ENCODE measurements at places on chromosomes 2 and 18.

GRCh38 chr2:40466935-40467572 lies 15.2 kb upstream of the SLC8A1 start:
- no peak for DNase-seq

GRCh38 chr2:213220967-213221603 lies 63.2 kb upstream of the SPAG16 start:
- no peak for DNase-seq

- peak; percentile 3 for DNase-seq
Observed at GRCh38 chr2:190159453-190159852, 96.9 kb upstream of the MSTN start.

DNA sequence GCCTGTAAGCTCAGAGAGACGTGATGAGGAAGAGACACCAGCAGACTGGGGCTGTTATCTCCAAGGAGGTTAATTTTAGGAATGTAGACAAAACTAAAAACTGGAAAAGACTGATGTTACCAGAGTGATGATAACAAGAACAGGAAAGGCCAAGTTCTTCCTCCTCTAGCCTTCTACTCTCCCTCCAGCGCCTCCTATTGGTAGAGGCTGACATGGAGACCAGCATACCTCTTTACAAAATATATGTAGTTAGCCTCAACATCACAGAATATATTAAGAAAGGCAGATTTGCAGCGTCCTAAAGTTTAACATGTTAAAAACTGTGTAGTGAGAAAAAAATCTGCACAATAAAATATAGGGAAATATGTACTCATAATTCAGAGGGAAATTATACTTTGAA lies 66.0 kb downstream of the TCF4 start:
- peak; percentile 28 for DNase-seq

GRCh38 chr2:59184276-59185020 lies 943.3 kb upstream of the FANCL start:
- DNase-seq, result no peak

- no peak for DNase-seq
Observed at GRCh38 chr18:79512461-79513380, 117.0 kb downstream of the NFATC1 start.

- no peak for DNase-seq
Observed at GRCh38 chr18:21702602-21703001, 2.0 kb downstream of the ABHD3 start.

DNA sequence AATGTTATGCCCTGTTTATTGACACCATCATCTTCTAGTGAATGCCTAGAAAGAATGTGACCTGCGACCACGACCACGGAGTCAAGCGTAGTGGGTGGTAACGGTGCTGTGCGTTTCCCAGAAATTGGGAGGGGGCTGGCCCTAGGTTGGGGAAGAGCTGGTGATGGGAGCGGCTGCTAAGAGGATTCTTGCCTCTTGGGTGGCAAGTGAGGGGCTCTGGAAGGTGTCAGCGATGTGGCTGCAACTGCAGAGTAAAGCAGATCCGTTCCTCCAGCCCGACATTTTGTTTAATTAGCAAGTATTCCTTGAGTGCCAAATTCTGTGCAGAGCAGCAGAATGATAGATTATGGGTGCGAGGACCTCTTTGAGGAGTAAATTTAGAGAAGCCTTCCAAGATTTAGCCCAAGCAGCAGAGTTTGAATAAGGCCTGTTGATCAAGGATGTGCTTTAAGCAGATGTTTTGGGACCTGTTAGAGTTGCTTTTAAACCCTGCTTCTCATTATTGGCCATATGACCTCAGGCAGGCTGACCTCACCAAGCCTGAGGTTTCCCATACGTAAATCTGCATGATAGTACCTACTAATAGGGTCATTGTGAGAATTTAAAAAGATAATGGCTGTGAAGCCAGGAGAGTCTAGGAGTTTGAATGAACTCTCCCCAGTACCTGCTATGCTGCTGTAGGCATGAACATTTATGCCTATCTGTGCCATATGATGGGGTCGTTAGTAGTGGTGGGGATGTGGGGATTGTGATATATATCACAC lies 287.7 kb downstream of the PTGR3 start:
- DNase-seq, result no peak

- DNase-seq, result peak; percentile 13
Observed at GRCh38 chr2:220811115-220811514, 761.0 kb downstream of the EPHA4 start.

GRCh38 chr2:33215299-33215698 lies 261.1 kb upstream of the RASGRP3 start:
- peak; percentile 94 for DNase-seq

DNA sequence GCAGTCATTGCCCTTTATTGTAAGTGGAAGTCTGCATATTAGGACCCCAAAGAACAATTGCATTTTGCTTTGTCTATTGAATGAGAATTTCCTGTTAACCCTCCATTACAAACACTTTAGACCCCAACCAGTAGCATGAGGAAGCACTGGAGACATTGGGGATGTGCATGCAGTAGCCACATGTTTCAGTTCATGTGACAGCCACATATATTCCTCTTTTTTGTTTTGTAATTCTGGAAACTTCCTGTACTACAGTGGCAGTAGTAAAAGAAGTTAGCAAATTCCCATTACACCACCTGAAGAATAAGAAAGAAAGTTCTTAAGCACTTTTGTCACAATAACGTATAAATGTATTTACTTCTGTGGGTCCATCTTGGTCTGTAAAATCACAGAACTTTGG lies 281.1 kb upstream of the SLC14A2 start:
- DNase-seq, result no peak

GRCh38 chr2:217297096-217297495 lies 437.2 kb upstream of the TNP1 start:
- no peak for DNase-seq

DNA sequence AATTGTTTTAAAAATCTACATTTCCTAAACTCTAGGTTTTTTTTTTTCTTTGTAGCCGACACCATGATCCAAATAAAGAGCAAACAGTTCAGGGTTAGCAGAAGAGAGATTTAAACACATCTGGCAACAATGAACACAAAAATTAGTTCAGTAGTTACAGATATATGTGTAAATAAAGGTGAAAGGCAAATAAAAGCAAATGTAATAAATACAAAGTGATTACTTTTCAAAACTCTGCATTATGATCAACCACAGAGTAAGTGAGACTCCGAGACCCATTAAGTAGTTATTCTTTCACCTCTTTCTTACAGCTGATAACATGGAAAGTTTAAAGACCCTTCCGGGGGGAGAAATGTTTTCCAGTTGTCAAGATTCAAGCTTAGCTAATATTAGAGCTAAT lies 716 bp downstream of the CALCRL start:
- DNase-seq, result no peak

DNA sequence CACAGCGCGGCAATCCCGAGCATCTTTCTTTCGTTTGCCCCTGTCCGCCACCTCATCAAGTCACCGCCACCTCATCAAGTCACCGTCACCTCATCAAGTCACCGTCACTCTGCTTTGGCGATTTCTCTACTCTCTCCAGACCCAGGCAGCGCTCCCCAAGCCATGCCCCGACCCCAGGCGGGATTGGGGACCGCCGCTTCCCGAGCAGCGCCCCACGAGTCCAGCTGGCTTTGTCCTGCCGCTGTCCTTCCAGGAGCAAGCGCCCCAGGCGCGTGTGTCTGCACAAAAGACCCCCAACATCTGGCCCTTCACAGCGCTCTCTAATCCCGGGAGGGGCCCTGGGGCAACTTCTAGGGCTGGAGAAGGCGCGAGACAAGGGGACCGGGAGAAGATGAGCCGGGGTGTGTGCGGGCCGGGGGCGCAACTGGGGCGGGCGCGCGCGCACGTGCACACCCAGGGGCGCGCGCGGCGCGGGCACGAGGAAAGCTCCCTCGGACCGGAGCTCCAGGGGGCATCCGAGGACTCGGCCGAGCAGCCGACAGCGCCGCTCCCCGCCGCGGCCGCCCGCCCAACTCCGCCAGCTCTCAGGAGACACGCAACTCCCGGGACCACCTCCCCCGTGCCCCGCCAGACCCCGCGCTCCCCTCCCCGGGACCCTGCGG lies 633 bp upstream of the RNF152 start:
- peak; percentile 29 for DNase-seq

DNA sequence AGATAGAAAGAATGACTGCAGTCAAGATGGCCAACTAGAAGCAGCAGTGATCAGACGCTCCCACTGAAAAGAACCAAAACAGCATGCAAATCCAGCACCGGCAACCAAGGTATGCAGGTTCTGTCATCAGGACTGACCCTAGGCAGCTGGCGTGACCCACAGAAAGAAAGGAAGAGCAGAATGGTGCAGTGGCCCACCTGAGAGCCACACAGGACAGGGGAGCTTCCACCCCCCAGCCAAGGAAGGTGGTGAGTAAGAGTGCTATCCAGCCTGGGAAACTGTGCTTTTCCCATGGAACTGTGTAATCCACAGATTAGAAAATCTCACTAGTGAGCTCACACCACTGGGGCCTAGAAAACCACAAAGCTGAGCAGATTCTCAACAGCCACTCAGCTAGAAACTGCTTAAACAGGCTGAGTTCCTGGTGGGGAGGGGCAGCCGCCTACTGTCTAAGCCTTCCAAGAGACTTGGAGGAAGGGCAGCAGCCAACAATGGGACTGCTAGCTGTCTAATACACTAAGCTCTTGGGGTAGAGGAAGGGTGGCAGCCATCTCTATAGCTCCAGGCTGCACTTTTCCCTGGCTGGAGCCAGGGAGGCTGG lies 127.9 kb downstream of the EVA1A start:
- DNase-seq, result no peak

- no peak for DNase-seq
Observed at GRCh38 chr2:171201271-171201670, 40.6 kb upstream of the TLK1 start.

DNA sequence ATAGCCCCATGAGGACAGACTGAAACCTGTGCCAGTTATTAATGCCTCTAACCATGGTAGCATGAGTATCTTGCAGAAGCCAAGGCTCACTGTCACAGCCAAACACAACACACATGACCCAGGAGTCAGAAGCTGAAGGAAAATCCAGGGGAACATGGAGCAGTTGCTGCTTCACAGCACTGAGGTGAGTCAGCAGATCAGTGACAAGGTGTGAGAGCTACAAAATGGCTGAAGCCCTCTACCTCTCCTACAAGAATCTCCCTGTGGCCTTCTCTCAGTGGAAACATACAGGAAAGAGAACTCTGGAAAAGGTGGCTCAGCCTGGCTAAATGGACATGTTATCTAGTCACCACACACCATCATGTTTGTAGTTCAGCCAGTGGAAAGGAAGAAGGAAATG lies 93.5 kb downstream of the NAB1 start:
- DNase-seq, result no peak

DNA sequence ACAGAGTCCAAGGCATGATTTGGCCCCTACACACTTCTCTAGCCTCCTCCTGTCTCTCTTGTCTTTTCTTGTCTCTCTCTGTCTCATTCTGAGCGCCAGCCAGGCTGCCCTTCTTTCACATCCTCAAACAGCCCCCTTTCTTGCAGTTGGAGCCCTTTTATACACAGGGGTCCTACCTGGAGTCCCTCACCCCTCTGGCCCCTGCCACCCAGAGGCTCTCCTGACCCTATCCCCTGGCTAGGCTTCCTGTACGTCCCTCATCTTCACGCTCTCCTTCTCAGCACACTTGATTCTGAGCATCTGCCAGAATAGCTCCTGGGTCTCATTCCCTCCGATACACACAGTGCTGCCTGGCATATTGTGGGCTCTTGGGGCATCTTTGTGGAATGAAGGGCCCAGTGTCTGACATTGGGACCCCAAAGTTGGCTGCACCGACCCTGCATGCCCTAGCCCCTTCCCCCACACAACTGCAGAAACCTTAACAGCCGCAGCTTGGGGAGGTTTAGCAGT lies 261.9 kb downstream of the DYSF start:
- no peak for DNase-seq

DNA sequence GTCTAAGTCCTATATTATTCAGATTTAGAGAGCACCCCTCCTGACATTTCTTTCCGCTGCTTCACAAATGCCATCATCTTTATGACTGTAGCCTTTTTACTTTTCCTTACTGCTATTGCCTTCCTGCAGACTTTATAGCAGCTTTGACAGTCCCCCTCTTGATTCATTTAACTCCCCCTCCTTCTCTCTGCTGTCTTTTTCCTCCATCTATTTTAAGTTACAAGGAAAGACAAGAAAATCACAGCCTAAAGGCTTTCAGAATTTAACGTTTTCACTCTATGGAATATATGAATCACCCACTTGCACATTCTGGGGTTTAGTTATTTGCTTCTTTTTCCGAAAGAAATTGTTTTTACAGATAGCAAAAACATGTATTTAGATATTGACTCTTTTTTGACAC lies 183.4 kb upstream of the SETBP1 start:
- no peak for DNase-seq

DNA sequence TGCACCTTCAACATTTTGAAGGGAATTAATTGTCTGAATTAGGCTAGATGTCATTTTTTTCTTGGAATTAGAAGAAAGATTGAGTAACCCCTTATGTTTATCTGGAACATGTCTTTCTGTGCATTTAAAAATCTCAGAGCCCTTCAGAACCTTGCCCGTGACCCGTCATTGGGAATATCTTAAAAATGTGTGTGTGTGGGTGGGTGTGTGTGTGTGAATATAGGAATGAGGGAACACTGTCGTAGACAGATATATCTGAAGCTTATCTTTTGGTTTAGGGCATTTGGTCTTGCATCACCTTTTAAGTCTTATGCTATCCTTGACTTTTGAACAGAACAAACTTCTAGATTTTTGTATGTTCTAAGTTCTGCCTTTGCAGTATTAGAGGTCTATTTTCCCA lies 13.5 kb upstream of the IL1RL1 start:
- DNase-seq, result no peak

GRCh38 chr18:22643731-22644130 lies 226.0 kb upstream of the CTAGE1 start:
- DNase-seq, result no peak

- no peak for DNase-seq
Observed at GRCh38 chr2:67948057-67948456, 114.7 kb downstream of the C1D start.

GRCh38 chr2:124211461-124211860 lies 186.4 kb downstream of the CNTNAP5 start:
- no peak for DNase-seq

DNA sequence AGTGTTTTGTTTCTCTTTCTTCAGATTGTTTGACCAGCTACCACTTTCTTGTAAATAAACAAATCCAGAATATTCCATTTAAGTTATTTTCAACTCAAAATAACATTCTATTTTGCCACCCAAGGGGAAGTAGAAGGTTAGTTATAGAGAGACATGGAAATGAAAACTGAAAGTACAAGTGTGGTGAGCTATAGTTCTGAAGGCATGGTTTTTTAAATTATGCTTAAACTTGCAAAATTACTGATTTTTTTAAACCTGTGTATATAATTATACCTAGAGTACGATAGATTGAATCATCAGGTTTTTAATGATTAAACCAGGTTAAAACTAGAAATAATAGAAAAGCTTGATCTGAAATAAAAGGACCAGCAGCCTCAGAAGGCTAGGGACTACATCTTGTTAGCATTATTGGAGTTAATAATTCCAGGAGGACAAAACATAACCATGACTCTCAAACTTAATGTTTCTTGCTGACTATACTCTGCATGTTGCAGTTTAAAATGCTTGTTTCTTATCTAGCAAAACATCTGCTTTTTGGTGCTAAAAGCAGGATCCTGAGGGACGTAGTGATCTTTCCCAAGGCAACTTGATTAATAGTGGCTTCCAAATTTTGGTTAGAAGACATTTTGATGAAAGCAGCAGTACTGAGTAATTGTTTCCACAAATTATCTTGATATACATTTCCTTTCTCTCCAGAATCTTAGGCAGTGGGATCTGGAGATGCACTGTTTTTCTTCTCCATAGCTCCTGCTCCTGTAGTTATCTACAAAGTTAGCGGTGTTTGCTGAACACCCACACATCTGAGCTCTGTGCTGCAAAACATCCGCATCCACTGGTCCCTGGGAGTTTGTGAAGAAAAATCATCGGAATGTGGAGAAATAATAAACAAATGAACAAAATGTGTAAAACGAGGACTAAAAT lies 327.2 kb upstream of the PKDCC start:
- no peak for DNase-seq
